NCI-H1694 treated with DMSO at 0.1 percent for 48 hours (cell line): ENCODE measurements at places on chromosomes 5 and 9.

DNA sequence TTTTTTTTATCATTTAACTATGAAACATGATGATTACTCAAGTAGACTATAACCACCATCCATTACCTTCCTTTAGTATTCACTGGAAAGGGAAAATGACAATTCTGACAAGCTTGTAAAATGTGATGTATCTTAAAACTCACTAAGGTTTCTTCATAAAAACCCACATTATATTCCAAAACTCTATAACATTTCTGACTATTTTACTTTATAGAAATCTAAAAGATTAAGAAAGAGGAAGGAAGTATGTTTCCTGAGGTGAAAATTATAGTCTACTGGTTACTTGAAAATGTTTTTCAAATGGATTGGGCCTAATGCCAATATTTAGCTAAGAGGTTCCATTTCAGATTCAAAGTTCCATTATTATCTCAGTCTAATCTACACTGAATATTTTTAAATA is 1982.2 kb upstream of the C9orf72 start:
- DNase-seq, result no peak

- no peak for DNase-seq
Measured at GRCh38 chr9:98109052-98109451, 10.0 kb downstream of the TRIM14 start.

- no peak for DNase-seq
Measured at GRCh38 chr5:103498800-103499551, 63.6 kb downstream of the NUDT12 start.

GRCh38 chr9:133104718-133105460 is 16.2 kb downstream of the RALGDS start:
- DNase-seq, result no peak

DNA sequence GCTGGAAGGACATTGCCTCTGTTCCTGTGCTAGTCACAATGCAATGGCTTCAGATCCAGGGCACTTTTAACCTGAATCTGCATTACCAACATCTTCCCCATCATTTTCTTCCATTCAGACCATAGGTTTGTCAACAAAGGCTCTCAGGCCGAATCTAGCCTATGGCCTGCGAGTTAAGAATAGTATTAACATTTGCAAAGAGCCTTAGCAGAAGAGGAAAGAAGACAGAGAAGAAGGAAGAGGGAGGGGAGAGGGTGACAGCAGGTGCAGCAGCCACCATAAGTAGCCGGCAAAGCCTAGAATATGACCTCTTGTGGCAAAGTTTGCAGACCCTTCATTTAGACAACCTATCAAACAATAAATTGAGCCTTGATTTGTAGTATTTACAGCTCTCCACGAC is 32.6 kb downstream of the BARX1 start:
- DNase-seq, result no peak

- DNase-seq, result no peak
Measured at GRCh38 chr5:156124708-156125107, 202.3 kb upstream of the SGCD start.

DNA sequence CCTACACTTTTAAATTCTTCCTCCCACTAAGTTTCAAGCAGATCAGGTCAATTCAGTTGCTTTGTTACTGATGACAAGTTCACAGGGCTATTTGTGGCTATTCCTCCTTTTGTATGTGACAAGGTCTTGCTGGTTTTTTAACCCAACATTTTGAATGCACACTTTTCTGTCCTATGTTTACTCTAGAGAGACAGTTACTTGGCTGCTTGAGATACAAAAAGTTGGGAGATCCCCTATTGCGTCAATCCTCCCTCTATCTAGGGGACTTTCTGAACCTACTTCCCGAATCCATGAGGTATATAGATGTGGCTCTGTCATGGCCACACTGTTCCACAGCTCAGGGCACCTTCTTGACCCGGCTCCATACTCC is 386.7 kb downstream of the NTRK2 start:
- DNase-seq, result no peak

DNA sequence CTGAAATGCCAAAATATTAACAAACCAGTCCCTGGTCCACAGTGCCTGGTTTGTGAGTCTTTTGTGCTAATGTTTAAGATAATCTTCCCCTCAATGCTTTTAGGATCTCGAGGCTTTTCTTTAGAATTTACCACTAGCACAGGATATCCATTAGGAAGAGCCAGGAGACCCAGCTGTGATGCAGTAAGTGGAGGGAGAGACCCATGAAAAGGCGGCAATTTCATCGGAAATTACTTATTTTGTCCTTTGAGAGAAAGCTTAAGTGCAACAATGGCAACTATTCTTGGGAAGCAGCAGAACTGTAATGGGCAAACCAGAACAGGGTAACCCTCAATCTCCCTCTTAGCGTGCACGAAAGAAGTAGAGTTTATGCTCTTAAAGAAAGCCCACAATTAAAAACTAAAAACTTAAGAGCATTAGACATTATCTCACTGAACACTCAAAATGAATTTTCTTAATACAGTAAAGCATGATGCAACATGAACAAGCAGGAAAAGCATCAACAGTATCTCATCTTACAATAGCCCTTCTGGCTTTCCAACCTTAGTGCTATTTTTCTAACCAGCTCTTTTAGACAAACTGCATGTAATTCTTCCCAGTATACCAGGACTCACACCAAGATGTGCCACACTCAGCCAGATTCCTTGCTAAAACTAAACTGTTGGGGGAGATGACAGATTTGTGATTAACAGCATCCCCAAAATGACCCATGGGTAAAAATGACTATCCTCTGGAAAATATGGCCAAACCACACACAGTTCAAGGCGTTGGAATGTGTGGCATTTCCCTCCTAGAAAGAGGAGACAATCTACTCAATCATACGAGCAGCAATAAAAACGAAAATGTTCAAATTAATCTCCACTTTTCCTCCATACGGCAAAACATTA is 36.4 kb downstream of the PWWP2A start:
- DNase-seq, result no peak

DNA sequence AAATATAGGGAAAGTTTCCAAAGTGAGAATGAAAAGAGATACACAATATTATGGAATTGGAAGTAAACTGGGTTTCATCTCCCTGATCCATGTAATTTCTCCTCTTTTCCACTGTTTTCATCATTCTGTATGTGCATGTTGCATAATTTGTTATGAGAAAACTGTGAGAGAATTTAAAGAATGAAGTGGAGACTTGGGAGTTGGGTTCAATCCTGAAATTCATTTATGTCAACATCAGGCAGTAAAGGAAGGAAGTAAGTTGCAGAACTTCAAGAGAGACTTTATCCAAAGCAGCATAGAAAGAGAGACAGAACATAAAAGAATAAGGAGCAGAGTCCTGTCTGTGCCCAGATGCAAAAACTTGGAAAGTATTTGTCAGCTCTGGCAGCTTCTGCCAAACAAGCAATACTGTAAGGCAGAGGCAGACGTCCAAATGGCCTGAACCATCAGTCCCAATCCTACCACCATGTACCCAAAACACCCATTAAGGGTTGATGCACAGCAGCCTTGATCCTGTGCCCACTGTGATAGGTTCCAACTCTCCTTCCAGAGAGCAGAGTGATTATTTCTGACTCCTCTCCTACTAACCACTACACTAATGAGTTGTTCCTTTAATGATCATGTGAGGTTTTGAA is 425.3 kb upstream of the CDH6 start:
- no peak for DNase-seq

GRCh38 chr9:131423171-131423581 is 29.3 kb downstream of the PRRC2B start:
- DNase-seq, result peak; percentile 25

DNA sequence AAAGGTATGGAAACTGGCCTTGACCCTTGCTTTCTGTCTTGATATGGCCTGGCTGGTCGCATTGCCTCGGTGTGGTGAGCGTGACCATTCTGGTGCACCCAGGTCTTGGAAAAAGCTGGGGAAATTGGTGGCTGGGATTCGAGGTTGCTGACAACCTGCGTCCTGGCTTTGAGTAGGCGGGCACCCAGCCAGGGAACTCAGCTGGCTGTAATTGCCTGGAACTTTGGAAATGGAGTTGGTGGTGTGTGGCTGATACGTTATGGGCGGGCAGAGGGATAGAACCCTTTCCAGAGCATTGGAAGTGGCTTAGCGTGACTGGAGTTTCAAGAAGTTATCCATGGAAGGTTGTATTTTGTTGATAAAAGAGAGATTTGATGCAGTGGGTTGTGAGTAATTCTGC is 35.2 kb downstream of the KCNMB1 start:
- peak; percentile 20 for DNase-seq

- no peak for DNase-seq
Measured at GRCh38 chr9:69809304-69809863, 11.2 kb upstream of the CFAP95 start.

DNA sequence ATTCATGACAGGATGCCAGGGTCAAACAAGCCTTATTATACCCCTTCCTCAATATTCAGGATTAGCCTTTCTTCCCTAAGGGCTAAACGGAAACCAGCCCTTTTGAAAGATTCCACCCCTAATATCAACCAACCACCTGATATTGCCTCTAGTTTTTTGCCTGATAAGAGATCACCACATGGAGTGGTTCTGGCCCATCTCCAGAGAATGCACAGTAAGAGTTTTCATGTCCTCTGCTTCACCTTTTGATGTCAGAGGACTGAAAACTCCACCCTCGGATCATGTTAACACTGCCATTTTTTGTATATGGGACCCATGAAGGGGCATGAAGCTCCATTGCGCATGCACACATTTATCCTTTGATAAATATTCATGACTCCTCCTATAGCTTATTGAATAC is 5.8 kb upstream of the LNPEP start:
- DNase-seq, result no peak

DNA sequence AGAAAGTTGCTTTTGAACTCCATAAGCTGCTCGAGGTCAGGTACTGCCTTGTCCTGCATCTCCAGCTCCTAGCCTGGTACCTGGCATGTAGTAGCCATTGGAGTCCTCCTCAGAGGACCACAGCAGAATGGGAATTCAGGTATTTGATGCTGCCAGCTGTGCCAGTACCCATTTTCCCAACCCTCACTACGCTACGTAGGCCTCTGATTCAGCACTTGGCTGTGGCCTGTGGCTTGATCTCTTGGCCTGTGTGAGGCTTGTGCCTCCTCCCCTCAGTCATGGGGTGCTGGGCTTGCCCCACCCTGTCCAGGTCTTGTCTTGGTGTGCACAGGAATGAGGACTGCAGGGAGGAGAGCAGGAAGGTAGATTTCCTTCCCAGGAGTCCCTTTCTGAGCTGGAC is 11.8 kb downstream of the OTULIN start:
- DNase-seq, result no peak

- DNase-seq, result no peak
Measured at GRCh38 chr5:39891376-39891775, 466.6 kb upstream of the DAB2 start.

GRCh38 chr9:96441798-96442445 is 8.0 kb upstream of the HABP4 start:
- DNase-seq, result peak; percentile 17

- peak; percentile 89 for DNase-seq
Measured at GRCh38 chr9:120935383-120935857, 8.8 kb upstream of the TRAF1 start.

DNA sequence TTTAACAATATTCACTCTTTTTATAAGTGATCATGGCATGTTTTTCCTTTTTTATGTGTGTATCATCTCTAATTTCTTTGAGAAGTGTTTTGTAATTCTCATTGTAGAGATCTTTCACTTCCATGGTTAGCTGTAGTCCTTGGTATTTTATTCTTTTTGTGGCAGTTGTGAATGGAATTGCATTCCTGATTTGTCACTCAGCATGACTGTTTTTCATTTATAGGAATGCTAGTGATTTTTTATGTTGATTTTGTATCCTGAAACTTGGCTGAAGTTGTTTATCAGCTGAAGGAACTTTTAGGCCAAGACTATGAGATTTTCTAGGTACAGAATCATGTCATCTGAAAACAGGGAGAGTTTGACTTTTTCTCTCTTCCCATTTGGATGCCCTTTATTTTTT is 13.1 kb upstream of the SPINK13 start:
- no peak for DNase-seq

DNA sequence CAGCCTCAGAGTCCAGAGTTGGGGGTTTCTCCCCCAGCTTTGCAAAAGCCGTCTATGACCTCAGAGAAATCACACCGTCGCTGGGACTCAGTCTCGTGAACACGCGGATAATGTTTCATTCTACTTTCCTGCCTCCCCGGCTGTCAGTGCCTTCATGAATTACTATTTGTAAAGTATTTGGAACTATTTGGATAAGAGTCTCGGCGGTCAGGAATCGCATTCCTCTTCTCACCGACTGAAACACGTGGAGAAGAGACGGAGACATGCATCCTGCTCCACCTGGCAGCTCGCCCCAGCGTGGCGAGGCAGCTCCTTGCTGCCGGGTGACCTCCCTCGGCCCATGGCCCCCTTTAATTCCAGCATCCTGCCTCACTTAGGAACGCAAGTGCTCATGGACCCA is 23.9 kb downstream of the IRX2 start:
- DNase-seq, result no peak

- DNase-seq, result no peak
Measured at GRCh38 chr5:133059621-133060020, 7.8 kb downstream of the HSPA4 start.

- DNase-seq, result no peak
Measured at GRCh38 chr9:123157221-123157620, 111.2 kb downstream of the STRBP start.

- DNase-seq, result no peak
Measured at GRCh38 chr5:14608169-14608568, 26.6 kb downstream of the OTULINL start.

DNA sequence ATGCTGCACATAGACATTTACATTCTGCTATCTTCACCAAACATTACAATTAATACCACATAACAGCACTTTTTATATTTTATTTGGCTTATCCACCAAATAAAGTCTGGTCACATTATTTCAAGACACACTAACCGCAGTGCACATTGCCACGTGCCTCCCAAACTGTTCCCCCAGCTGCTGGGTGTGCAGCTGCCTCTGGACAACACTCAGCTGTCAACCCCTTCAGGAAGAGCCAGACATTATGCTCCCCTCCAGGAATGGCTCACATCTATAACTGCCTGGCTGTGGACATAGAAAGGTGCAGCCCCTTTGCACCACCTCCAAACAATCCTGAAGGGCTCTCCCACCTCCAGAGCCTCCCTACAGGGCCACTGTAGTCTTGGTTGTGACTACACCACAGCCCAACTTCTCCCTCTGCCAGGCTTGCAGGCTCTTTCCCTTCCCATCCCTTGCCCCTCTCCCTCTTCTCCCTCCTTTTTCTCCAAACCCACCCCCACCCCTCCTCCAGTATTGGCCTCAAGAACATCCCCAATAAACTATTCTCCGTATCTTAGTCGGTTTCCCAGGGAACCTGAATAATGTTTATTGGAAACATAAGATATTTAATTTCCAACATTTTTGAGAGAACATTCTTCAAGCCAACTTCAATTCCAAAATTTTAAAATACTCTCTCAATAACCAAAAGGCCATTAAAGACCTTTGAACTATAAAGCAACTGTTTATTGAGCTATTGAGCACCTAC is 372.3 kb downstream of the CTNND2 start:
- no peak for DNase-seq

- DNase-seq, result no peak
Measured at GRCh38 chr9:7238247-7238637, 480.5 kb downstream of the KDM4C start.
